ENCODE measurements at places on chromosomes 3 and 15.
A peak's percentile ranks its signal among the peaks of the same experiment; 100 is the strongest.

- DNase-seq: no peak
Observed at GRCh38 chr3:18827664-18828063, 320.6 kb upstream of the KCNH8 start.

DNA sequence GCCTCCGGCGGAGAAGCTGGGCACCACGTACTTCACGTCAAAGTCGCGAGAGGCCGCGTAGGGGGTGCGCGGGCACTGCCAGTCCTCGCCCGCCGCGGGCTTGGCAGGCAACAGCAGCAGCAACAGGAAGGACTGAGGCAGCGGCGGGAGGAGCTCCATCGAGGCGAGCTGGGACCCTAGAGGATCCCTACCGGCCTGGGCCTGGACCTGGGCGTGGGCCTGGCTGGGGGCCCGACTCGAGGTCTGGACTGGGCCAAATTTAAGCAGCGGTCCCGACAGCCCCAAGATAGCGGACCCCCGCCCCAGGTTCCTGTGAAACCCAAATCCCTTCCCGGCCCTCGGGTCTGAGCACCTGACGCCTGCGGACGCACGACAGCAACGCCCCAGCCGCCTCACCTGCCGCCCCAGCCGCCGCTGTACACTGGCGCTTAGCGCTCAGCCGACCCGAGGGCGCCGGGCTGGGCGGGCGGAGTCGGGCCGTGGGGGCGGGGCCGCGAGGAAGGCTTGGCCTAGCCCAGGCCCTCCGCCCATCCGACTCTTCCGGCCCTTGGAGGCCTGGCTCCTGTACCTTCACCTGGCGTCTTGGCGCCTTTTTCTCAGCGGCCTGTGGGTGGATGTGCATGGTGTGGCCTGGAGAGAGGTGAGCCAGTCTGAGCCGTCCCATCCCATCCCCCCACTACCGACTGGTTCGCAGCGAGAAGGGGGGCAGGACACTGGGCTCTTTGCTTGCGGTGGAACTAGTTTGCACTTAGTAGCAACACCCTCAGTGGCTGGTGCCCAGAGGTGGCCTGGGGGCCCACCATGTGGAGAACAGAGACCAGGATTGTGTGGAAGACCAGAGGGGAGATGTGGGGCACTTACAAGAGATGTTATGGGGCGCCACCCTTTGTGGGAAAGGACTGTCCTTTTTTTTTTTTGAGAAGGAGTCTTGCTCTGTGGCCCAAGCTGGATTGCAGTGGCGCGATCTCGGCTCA, at the start of gene MST1R:
TSS of gene MST1R (minus strand) at position 423 of the 974 bp plus-strand sequence. CDS start at position 159, 264 bp downstream.
- peak; percentile 72 for DNase-seq

DNA sequence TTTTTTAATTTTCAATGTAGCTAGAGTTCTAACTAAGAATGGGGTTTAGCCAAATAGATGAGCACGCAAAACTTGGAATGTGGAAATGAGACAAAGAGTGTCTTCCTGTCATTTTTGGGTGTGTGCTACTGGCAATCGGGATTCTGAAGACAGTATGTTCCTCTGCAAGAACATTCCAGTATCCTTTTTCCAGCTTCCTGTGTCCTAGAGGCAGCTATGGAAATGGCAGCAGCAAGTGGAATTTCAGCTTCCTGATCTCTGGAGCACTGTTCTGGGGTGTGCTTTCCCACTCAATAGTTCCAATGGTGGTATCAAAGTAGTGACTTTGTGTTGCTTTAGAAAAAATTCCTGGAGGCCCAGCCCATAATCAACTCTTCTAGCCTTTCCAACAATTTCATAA, 642.9 kb upstream of the KCNMB2 start:
- no peak for DNase-seq

DNA sequence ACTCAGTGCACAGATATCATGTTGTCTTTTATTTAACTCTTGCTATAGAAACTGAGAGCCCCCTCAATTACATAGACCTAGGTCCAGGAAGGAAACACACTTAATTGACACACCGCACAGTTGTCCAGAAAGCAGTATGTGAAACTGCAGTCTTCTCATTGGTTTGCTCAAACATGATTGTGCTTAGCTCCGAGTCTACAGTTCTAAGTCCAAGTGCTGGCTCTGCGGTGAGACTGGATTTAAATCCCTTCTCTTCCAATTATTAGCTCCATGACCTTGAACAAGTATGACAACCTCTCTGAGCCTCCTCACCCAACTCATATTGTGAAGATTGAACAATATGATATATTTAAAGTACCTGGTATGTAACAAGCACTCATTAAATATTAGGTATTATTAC, 19.0 kb upstream of the AHSG start:
- DNase-seq: no peak

DNA sequence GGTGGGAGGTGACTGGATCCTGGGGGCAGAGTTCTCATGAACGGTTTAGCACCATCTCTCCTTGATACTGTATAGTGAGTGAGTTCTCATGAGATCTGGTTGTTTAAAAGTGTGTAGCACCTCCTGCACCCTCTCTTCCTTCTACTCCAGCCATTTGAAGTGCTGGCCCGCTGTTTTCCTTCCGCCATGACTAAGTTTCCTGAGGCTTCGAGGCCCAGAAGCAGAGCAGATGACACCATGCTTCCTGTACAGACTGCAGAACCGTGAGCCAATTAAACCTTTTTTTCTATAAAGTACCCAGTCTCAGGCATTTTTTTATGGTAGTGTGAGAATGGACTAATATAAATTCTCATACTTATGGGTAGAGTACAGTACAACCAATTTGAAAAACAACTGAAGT, 123.6 kb upstream of the BHLHE40 start:
- no peak for DNase-seq

- peak; percentile 7 for DNase-seq
Observed at GRCh38 chr3:38563886-38564270, 67.7 kb downstream of the EXOG start.

DNA sequence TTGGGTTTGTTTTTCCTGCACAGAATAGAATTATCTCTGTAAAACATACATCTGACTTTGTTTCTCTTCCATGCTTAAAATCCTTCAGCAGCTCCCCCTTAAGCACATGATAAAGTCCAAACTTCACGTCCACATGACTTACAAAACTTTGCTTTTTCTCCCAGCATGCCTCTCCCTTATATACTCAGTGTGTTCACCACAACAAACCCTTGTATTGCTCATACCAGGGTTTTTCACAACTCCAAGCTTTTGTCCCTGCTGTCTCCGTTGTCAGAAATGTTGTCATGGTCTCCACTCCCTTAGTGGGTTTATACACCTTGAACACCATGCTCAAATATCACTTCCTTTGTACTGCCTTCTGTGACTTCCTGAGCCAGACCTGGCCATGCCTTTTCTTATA, 91.1 kb upstream of the MITF start:
- DNase-seq: no peak

- DNase-seq: no peak
Observed at GRCh38 chr15:63324770-63325169, 47.4 kb downstream of the APH1B start.

GRCh38 chr3:37064747-37065146, 71.4 kb downstream of the MLH1 start:
- DNase-seq: no peak

DNA sequence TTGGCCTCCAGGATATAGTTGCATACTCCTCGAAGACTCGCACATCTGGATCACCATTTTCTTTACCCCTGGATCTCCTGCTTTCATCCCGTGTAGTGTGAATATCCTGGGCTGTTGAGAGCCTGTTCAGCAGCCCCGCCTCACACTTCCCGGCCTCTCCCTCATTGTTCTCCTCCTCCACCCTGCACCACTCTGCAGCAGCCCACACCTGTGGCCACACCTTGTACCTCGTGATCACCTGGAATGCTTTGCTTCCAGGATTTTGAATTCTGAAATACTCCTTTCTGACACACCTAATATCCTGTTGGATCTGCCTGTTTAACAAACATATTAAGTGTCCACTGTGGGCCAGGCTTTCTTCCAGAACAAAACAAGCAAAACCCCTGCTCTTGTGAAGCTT, 14.4 kb downstream of the ABHD17C start:
- no peak for DNase-seq

DNA sequence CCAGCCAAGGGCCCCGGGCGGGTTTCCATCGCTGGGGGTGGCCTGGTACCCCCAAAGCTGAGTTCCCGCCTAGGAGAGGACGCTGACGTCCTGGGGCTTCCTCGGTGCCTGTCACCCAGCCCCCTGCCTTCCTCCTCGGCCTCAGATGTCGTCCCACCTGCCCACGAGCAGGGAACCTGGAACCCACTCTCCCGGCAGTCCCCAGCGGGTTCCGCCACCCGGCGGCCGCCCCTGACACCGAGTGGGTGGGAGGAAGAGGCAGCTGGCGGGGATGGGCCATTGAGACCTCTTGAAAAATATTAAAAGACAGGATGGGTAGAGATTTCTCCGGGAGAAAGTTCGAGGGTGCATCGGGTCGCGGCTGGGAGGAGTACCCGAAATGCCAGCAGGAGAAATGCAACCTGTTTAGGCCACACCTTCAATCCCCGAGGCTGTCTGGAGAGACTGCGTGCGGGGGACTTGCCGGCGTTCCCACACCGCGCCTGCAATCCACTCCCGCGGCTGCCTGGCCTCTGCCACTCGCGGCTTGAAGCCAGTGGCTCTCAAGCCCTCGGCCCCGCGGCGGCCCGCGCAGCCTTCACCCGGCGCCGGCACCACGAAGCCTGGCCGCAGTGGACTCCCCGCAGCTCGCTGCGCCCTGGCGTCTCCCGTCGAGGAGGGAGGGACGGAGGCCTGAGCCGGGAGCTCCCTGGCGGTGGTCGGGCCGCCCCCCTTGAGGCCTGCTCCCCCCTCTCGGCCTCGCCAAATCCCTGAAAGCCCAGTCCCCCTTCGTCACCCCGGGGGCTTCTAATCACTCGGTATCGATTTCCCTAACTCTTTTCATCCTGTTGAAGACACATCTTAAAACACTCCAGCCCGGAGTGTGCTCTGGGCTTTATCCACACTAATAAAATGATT, 8.6 kb upstream of the NR2F2 start:
- peak; percentile 72 for DNase-seq

DNA sequence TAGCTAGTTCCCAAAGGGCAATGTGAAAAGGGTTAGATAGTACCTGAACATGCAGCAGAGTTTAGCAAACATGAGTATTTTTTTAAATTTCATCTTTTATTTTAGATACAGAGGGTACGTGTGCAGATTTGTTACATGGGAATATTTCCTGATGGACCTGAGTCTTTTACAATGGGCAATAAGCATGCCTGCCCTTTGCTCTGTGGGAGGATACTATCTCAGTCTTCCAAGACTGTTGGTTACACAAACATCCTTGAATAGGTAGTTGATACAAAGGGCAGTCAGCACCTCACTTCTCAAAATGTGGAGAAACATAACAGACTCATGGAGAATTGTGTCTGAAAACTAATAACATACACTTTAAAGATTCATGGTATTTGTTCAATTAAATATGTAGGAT, 103.3 kb downstream of the GOLIM4 start:
- no peak for DNase-seq

DNA sequence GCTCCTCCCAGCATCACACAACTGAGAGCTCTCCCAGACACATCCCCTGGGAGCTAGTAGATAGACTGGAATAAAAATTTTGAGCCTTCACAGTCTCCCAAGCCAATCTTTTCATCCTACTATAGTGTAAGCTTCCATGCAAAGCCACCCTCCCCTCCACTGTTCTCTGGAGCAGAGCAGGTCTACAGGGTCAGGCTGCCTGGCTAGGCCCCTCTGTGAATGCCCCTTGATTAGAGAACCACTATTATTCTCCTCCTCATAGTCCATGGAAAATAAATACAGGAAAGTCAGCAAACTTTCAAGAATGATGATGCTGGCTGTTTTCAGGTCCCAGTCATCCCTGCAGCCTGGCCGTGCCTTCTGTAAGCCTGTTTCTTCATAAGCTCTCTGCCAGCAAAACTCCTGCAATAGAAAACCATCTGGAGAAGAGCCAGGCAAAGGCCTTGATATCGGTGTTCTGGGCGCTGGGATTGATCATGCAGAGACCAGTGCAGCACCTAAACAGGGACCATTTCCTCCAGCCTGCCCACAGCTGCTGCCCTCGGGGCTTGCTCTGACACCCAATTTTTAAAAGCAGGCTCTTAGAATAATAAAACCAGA, 51.7 kb downstream of the CRYGS start:
- DNase-seq: no peak

- no peak for DNase-seq
Observed at GRCh38 chr15:69085325-69086081, 71.0 kb downstream of the NOX5 start.

DNA sequence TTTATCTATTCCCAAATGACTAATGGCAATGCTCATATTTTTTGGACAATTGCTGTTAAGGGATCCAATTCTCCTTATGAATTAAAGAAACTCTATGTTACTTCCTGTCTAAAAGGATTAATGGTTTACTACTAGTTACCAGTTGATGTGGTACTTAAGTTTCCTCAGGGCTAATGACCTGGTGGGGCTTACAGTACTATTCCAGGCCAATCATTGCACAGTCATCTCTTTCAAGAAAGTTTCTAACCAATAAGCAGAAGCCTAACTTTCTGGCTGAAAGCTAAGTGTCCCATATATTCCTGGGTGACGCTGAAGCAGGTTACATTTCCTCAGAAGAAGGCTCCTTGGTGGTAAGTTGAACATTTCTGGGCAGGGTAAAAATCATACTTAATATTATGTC, at the start of gene SLC12A1:
TSS of gene SLC12A1 (plus strand) at position 322 of the 400 bp plus-strand sequence. CDS start 1,418 bp downstream, outside the sequence.
- no peak for DNase-seq

DNA sequence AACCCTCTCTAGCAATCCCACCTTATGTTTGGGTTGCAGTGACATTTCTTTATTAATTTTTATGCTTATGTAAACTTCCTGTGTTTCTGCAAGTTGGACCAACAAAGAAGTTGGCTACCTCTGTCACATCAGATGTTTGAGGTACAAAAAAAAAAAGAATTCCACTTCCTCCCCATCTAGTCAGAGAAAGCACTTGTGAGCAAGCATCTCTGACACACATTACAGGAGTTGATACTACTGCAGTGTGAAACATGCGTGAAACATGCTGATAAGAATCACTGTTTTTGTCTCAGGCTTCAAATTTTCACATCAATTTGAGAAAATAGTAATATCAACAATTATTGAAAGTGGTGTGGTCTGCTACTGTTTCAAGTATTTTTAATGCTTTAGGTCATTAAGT, 1.3 kb downstream of the SCAANT1 start:
- no peak for DNase-seq

GRCh38 chr3:45783667-45784066, 12.7 kb downstream of the SLC6A20 start:
- no peak for DNase-seq

GRCh38 chr3:116815321-116815720, 105.7 kb downstream of the TUSC7 start:
- no peak for DNase-seq

- DNase-seq: no peak
Observed at GRCh38 chr3:56764904-56765547, 36.7 kb downstream of the ARHGEF3 start.

DNA sequence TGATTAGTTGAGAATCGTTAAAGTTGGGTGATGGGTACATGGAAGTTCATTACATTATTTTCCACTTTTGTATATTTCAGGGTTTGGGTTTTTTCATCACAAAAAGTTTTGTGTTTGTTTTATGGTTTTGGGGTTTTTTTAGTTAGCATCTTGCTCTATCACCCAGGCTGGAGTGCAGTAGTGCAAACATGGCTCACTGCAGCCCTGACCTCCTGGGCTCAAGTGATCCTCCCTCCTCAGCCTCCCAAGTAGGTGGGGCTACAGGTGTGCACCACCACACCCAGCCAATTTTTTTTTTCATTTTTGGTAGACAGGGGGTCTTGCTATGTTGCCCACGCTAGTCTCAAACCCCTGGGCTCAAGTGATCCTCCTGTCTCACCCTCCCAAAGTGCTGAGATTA, 100.1 kb upstream of the CHD2 start:
- no peak for DNase-seq

- no peak for DNase-seq
Observed at GRCh38 chr3:66812136-66812535, 186.0 kb upstream of the KBTBD8 start.

All from ovary (tissue), 10 donors.